ENCODE measurements at places on chromosomes 12 and 14. TPM values are rescaled to one million over a fixed set of nuclear protein-coding genes. Genes with fewer than 3 reads are reported as not detected.
A peak's percentile ranks its signal among the peaks of the same experiment; 100 is the strongest.

- no peak for DNase-seq
Observed at GRCh38 chr14:32022525-32022924, 54.6 kb upstream of the ARHGAP5 start.

GRCh38 chr14:55545779-55546178 lies 34.2 kb upstream of the KTN1 start:
- DNase-seq, result no peak

CACNA2D4 gene
- 2.0 TPM for polyA plus RNA-seq

- no peak for DNase-seq
Observed at GRCh38 chr12:53952871-53953734, 1.6 kb upstream of the HOXC12 start.

GRCh38 chr14:95499354-95499750 lies 17.1 kb downstream of the SYNE3 start:
- no peak for DNase-seq

GRCh38 chr14:36941783-36942521 lies 230.5 kb downstream of the SLC25A21 start:
- DNase-seq, result peak; percentile 28
